ENCODE measurements at places on chromosomes 7 and 10.
A peak's percentile ranks its signal among the peaks of the same experiment; 100 is the strongest.

DNA sequence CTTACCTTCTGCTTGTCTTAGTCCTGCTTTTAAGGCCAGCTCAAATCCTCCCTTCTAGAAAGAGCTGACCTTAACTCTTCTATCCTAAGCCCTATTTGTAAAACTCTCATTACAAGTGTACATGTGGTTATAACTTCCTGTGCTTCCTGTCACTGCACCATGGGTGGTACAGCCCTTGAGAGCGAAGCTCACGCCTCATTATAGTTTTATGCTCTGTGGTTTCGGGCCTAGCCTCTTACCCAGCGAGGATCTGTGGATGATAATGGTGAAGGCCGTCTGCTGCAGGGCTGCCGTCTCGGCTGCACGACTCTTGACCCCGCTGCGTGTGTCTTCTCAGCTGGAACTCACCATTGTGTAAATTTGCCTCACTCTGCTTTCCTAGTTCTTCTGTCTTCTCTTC lies 74.6 kb downstream of the CUL1 start:
- DNase-seq: no peak

DNA sequence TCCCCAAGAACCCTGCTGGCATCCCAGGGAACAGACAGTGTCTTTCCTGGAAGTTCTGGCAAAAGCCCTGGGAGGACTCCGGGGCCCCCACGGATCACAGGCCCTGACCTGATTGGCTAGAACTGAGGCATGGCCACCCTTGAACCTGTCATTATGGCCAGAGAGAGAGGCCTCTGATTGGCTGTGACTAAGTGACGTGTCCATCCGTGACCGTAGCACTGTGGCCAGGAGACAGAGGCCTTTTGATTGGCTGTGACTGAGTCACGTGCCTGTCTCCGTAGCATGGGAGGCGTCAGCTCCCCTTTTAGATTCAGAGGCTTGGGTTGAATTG lies 163.8 kb downstream of the RGS10 start:
- no peak for DNase-seq

DNA sequence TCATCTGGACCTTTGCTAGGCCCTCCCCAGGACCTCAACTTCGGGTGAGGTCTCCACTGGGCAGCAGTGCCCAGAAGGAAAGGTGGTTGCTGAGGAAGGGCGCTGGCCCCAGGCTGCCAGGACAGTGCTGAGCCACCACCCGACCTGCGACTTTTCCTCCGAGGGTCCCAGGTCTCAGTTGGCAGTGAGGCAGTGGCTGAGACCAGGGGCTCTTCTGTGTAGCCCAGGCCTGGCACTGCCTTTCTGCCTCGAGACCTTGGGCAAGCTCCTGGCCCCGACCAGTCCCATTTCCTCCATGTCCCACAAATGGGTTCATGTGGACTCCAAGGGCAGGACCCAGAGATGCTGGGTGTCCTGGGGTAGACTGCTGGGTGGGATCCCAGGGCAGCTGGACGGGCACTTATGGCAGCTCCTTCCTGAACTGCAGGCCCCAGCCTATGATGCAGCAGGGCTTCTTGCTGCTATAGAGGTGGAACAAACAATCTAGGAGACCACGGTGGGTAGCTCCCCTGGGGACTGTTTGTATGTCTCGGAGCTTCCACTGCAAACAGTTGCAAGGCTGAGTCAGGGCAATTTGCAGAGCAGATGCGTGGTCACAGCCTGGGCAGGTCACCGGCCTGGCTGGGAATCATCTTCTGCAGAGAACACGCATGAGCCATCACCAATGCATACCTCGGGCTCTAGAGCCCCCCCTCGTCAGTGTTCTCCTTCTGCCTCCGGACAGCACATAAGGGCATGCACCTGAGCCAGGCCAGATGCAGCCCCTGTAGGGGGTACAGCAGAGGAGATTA lies 17.9 kb upstream of the LRRC18 start:
- DNase-seq: no peak

- no peak for DNase-seq
Observed at GRCh38 chr10:47253651-47254375, 46.2 kb upstream of the GDF10 start.

- DNase-seq: no peak
Observed at GRCh38 chr10:104318326-104318725, 19.9 kb downstream of the ITPRIP start.

- no peak for DNase-seq
Observed at GRCh38 chr10:103333934-103334520, 16.9 kb downstream of the PCGF6 start.

- no peak for DNase-seq
Observed at GRCh38 chr7:64744680-64745079, 49.5 kb upstream of the ZNF138 start.

GRCh38 chr10:53111529-53111928 lies 338.9 kb upstream of the MBL2 start:
- no peak for DNase-seq

- DNase-seq: peak; percentile 14
Observed at GRCh38 chr7:26365077-26365900, 73.6 kb downstream of the SNX10 start.

DNA sequence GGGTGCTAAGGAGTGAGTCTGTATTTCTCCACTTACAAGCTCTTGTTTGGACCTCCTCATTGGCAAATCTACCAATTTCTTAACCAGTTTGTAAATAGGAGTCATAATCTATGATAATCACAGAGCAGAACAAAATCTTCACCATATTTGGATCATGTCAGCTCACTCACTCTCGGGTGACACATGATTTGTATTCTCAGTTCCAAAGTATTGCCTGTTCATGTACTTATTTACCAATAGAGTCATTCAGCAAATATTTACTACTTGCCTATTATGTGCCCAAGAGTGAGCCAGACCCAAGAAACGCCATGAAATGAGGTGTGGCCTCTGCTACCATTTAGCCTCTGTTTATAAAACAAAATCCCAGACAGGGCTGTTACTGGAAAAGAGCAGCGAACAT lies 114.8 kb downstream of the TSPAN12 start:
- no peak for DNase-seq

- no peak for DNase-seq
Observed at GRCh38 chr10:14153570-14154055, 177.1 kb downstream of the FRMD4A start.

GRCh38 chr7:24930856-24931255 lies 49.1 kb downstream of the OSBPL3 start:
- no peak for DNase-seq

GRCh38 chr7:15488401-15488800 lies 73.4 kb downstream of the AGMO start:
- DNase-seq: no peak

GRCh38 chr10:91460681-91461080 lies 50.5 kb downstream of the HECTD2 start:
- DNase-seq: no peak

DNA sequence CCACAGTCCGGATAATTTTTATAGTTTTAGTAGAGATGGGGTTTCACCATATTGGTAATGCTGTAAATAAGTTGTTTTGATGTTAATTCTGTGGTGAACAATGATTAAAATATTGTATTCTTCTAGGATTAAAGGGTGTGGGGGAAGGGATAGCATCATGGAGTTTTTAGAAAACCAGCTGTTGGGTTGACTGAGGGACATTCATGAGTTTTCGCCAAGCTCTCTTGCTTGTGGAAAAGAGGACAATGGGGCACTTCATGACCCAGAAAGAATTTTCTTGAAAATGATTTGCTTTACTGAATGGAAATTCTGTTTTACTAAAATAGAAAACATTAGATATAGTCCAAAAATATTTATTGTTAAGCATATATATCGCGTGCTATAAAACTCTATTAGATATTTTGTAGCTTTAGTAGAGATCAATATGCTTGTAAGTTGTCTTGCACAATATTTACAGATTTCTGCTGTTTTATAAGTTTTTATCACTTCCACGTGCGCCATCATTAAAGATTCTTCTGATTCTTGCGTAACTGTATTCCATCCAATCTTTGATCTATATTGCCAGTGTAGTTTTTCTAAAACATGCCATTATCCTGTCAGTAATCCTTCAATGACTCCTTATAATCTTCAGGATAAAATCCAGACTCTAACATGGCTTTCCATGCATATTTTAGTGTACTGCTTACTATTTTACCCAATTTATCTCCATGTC lies 41.8 kb downstream of the LCOR start:
- DNase-seq: no peak

GRCh38 chr7:76260171-76260703 lies 42.2 kb upstream of the HSPB1 start:
- no peak for DNase-seq

DNA sequence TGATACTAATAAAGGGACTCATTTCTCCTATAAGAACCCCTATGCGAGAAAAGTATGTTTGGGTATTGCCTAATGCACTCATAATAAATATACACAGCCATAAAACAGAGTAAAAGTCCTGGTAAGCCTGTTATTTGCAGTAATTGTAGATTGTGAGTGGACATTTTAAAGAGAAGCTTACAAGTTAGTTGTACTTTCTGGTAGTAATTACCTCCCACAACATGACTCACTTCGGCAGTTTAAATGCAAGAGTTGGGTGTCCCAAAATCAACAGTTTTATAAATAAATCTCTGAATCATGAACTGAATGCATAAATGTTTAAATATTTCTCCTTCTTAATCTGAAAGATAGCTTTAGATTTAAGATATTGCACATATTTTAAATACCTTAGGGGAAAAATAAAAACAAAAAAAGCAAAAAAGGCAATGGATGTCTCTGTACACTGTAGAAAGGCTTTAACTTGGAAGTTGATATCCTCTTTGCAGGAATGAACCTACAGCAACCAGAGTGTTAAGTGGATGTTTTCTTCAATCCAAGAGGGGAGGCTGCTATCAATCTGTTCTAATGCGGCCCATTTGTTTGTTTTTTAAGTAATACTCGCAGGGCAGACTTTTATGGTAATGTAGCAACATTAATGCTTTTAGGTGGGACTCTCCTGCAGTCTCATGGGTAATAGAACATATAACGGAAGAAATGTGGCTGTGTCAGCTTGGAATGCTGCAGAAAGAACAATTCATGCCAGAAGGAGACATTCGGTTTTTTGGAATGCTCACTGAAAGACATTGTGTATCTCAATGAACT lies 57.3 kb upstream of the ZEB1 start:
- peak; percentile 89 for DNase-seq

GRCh38 chr10:46228563-46229071 lies 58.2 kb upstream of the ANTXRL start:
- DNase-seq: peak; percentile 9

- no peak for DNase-seq
Observed at GRCh38 chr10:59299933-59300332, 62.4 kb downstream of the FAM13C start.

DNA sequence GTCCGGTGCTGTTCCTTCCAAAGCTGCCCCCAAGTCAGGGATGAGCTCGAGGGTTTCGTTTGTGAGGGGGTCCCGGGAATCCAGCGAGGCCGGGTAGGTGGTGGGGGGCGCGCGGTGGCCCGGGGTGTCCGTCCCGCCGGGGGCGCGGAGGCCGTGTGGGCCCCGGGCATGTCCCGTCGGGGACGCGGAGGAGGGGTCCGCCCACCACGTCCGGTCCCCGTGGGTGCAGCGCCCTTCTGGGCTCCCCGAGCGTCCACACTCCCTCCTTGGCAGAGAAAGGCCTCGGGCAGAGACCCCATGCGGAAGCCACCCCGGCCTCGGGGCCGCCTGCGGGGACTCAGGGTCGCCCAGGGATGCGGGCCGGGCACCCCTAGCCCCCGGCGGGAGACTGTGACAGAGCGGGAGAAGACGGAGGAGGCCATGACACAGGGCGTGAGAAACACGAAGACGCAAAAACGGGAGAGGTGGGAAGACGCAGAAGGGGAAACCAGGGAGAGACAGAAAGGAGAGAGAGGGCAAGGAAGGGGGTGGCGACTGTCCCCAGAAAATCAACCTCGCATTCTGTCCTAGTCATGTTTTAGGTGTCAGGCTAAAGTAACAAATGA lies 640 bp upstream of the ZNF425 start:
- DNase-seq: no peak

DNA sequence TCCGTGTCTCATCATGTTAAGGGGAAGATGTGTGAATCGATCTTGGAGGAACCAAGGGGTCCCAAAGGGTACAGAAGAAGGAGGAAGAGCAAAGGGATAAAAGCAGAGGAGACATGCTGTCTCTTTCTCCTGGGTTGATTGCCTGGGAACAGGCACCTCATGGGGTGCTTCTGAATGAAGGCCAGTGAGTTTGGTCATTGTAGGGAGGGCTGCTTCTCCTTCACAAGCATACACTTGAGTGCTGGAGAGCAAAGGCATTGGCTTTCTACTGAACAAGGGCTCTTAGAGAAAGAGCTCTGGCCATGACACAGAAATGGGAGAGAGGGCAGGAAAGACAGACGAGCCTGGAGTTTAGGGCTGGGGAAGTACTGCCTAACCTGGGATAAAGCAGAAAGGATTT lies 146.7 kb upstream of the NPY start:
- no peak for DNase-seq

GRCh38 chr7:140661124-140661523 lies 11.6 kb upstream of the ADCK2 start:
- no peak for DNase-seq

DNA sequence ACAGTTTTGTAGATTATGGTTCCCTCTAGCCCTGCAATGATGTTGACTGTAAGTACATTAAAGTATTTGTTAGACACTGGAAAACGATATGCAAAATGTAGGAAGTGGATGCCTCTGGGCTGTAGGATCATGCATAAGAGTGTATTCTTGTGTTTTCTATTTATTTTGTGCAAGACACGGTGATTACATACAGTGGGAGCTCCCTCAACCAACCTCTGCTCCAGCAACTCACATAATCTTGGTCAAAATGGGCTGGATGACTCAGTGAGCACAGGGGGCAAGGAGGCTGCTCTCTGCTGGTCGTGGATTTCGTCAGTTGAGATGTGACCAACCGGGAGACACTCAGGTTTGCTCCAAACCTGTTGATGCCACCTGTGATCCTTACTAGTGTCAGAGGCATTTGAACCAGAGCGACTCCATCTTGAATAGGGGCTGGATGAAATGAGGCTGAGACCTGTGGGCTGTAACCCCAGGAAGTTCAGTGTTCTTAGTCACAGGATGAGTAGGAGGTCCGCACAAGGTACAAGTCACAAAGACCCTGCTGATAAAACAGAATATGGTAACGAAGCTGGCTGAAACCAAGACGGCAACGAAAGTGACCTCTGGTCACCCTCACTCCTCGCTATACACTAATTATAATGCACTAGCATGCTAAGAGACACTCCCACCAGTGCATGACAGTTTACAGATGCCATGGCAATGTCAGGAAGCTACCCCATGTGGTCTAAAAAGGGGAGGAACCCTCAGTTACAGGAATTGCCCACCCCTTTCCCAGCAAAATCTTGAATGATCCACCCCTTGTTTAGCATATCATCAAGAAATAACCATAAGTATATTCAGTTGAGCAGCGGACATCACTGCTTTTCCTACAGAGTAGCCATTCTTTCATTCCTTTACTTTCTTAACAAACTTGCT lies 56.4 kb upstream of the FAM20C start:
- DNase-seq: no peak

- DNase-seq: no peak
Observed at GRCh38 chr10:26000971-26001370, 66.9 kb downstream of the MYO3A start.

DNA sequence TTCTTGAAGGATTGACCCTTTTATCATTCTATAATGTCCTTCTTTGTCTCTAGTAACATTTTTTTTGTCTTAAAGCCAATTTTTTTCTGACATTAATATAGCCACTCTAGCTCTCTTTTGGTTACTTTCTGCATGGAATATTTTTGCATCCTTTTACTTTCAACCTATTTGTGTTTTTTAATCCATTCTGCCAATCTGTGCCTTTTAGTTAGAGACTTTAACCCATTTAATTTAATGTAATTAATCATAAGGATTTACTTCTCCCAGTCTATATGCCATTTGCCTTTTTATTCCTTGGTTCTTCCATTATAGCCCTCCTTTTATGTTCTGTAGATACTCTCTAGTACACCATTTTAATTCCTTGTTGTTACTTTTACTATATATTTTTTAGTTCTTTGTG lies 32.7 kb upstream of the RABGEF1 start:
- no peak for DNase-seq
